NCI-H2107 (cell line): ENCODE measurements at places on chromosomes 16 and 17.

DNA sequence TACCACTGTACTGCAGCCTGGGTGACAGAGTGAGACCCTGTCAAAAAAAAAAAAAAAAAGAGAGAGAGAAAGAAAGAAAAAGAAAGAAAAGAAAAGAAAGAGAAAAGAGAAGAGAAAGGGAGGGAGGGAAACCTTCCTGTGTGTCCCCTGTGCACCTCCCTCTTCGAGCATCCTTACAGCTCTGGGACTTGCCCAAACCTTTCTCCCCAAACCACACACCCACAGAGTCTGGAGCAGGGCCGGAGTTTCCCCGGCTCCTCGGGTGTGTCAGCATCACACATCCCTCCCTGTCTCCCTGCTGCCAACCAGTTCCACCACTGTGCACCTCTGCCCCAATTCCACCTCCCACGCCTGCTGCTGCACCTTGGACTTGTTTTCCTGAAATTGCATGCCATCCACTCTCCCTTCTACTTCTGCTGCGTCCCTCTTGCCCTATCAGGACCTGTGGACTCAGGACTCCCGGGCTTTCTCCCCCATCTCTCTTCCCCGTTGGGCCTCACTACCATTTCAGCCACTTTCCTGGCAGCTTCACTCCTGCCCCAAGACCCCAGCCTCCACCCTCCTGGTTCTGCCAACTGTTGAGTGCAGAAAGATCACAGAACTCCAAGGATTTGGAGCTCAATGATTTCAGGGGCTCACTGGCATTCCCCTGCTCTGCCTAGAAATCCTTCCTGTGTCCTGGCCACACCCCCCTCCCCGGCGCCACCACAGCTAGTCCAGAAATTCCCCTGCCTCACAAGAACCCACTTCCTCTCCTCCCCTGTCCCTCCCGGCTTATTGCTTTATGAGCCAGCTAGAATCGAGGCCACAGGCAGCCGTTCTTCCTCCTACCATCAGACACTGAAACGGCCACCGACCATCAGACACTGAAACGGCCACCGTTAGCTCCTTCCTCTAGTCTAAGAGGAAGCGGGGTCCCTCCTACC is 3.7 kb upstream of the CDK3 start:
- no peak for DNase-seq

DNA sequence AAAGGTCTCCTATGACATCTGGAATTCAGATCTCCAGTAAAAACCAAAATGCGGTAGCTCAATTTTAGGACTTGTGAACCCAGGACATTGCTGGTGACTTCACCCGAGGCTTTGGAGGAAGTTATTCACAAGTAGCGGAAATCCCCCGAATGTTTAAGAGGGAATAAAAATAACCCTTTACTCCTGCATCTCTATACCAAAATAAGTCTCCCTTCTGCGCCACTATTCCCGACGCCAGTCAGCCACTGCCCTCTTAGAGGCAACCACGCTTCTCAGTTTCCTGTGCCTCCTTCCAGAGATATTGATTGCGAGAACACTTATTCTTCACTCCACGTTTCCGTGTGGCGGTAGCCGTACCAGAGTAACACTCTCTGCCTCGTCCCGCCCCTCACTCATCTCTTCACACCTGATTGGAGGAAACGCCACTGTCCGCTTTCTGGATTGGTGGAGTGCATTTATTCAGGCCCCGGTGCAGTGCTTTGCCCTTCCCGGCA is 27.4 kb downstream of the EMP2 start:
- DNase-seq, result no peak

DNA sequence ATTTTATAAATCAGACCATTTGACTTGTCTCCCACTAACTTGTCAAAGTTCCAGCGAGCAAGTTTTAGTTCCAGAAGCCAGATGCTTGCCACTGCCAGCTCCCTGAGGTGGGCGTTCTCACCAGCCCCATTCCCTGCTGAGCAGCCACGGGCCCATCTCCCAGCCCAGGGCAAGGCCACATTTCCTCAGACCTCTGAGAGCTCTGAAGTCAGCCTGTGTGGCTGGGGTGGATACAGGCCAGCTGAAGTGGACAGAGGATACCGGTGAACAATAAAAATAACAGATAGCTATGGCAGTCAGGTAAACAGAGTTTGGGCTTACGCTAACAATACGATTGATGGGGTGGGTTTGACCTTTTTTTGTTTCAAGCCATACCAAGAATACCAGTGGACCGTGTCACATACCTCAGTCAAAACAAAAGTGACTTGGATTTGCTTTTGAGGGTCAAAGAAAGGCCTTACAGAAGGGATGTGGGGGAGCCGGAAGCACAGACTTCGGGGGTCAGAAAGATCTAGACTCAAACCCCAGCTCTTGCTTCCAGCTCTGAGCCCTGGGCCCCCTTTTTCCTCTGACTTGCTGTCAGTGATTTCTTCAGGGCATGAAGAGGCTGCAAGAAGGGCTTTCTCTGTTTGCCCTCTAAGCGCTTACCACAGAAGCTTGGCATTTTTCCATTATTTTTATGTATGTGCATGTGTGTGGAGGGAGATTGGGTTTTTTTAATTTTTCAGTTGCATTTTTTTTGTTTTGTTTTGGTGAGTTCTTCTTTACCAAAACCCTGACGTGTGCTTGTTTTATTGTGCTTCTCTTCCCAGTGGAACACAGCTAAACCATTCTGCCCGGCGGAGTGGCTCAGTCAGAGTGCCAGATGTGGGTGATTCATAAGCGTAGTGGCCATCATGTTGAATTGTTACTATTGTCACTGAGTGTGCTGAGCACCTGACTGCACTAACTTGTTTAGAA is 109.9 kb downstream of the GNAO1 start:
- no peak for DNase-seq

- no peak for DNase-seq
These were observed 4.1 kb downstream of the DNAH2 start for GRCh38 chr17:7721612-7722011.

DNA sequence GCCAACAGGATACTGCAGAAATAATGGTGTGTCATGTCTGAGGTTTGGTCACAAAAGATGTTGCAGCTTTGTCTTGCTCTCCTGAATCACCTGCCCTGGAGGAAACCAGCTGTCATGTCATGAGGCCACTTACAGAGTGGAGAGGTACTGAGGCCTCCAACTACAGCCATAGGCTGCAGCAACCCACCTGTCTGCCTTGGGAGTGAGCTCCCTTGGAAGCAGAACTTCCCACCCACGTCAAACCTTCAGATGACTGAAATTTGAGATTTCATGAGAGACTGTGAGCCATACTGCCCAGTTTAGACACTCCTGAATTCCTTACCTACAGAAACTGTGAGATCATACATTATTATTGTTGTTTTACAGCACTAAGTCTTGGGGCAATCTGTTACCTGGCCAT is 475.9 kb downstream of the HS3ST3B1 start:
- no peak for DNase-seq

GRCh38 chr17:19017401-19017800 is 12.8 kb upstream of the FAM83G start:
- no peak for DNase-seq

DNA sequence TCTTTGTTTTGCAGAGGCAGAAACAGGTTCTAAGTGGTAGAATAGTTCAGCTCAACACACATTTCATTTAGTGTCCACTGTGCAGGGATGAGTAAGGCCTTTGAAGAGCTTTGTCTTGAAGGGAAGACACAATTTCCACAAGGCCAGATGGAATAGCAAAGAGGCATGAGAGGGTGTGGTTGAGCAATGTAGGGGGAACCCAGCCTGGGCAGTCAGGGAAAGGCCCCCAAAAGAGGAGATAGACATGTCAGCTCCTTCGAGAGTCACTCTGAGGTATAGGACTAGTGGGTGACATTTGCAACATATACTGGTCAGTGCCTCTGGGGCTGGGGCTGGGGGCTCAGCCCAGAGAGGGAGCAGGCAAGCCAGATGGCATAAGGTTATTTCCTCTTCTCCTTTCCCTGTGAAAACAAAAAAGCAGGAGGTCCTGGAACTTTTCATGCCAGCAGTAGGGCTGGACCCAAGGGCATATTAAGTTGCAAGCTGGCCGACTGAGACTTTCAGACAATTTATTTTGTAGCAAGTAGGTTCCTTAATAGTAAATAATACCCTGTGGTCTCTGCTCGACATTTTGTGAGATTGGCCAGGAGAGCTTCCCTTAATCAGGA is 7.1 kb downstream of the ALKBH5 start:
- no peak for DNase-seq

- no peak for DNase-seq
These were observed 9.7 kb downstream of the CCR7 start for GRCh38 chr17:40555296-40556190.

- DNase-seq, result no peak
These were observed 30.2 kb downstream of the PLCD3 start for GRCh38 chr17:45101883-45102811.

DNA sequence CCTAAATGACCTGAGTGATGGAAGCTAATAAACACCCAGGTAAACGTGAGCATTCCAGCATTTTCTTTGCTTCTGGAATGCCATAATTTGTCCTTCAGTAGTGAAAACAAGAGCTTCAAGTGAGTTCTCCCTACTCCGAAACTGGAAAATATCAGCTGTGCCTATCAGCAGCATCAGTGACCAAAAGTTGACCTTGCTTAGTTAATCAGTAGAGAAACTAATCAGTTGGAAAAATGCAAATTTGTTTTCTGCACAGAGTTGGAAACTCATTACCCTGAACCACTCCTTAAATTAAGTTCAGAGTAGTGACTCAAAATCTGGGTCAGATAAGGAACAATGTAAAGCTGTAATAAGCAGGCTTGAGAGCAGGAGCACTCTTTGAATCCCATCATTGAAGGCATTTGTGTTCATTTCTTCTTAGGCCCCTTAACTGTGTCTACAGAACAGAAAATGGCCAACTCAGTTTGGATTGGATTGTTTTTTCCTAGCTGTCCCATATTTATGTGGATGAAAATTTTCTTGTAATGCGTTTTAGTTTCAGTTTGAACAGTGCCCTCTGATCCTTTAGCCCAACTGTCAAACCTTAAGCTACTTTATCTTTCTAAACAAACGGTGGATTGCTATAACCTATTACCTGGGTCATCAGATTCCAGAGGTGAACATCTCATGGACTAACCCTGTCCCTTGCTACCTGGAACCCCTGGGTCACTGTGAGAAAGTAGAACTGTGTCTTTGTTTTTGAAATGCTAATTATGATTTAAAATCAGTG is 290.4 kb downstream of the TOX3 start:
- no peak for DNase-seq

DNA sequence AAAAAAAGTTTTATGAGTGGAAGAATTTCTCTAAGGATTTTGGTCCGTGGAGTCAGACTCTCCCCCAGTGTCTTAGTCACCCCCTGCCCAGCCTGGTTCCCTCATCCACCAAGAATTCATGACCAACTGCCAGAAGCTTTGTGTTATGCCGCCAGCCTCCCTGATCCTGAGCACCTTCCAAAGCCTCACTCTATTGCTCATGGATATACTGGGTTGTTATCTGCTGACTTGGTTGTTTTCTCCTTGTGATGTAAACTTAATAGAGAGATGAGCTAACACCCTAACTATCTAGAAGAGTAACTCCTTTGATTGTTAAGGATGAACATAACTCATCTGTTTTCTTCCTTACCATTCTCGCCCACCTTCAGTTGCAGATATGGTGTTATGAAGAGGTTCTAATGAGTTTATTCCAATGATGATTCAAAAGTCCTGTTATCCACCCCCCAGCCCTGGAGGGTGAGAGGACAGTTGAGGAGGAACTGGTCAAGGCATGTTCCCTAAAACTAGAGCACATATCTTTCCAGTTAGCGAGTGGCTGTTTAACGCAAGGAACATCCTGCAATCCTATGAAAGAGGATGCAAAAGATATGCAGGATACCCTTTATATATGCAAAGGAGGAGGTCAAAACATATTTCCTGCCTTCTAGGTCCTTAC is 1.5 kb upstream of the PSMD3 start:
- no peak for DNase-seq

- DNase-seq, result no peak
These were observed 153.4 kb upstream of the GSE1 start for GRCh38 chr16:85459529-85460251.

DNA sequence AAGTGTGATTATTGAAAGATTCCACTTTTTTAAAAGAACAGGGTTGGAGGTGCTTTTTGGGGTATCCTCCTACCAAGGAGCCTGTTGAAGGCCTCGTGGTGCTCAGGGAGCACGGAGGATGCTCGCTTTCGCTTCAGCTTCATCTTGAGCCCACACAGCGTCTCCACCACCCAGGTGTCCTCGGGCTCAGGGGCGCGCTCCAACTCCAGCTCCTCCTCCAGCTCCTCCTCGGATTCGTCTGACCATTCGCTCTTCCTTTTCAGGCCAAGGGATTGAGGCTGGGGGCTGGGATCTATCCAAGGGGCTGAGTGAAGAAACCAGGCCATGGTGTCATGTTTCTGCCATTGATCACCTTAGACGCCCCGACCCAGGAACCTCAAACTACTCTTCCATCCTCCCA is 1.2 kb downstream of the SPDYE4 start:
- DNase-seq, result no peak

DNA sequence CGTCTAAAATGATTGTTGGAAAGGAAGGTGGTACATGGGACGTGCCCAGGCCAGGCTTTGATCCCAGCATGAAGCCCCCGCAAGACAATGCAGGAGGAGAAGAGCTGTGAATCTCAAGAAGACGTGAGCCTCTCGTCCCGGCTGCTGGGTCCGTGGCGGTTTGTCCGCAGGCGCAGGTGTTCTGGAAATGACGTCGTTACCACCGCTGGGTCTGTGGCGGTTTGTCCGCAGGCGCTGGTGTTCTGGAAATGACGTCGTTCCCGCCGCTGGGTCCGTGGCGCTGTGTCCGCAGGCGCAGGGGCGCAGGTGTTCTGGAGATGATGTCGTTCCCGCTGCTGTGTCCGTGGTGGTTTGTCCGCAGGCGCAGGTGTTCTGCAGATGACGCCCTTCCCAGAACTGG is 14.1 kb downstream of the SPG7 start:
- DNase-seq, result no peak

DNA sequence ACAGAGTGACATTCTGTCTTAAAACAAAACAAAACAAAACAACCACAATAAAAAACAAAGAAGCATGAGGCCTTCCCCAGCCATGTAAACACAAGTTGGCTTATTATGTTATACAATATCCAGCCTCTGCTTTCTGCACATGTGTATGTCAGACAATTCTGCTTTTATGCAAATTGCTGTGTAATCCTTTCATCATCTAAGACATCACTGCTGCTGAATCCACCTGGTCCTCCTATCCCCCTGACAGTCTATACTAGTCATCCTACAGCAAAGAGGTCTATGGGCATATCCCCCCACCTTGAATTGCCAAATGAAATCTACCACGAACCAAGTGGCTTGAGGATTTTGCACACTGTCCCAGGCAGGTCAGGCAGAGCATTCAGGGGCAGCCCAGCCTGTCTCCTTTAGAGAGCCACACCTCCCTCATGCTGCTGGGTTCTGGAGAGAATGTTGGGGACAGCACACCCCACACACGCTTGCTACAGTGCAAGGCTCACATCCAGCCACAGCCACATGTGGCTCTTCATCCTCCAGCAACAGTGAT is 339.6 kb upstream of the CDH5 start:
- DNase-seq, result no peak

GRCh38 chr17:30580916-30581315 is 103.7 kb downstream of the GOSR1 start:
- DNase-seq, result no peak

- no peak for DNase-seq
These were observed 9.9 kb upstream of the SOX9 start for GRCh38 chr17:72110942-72111318.

DNA sequence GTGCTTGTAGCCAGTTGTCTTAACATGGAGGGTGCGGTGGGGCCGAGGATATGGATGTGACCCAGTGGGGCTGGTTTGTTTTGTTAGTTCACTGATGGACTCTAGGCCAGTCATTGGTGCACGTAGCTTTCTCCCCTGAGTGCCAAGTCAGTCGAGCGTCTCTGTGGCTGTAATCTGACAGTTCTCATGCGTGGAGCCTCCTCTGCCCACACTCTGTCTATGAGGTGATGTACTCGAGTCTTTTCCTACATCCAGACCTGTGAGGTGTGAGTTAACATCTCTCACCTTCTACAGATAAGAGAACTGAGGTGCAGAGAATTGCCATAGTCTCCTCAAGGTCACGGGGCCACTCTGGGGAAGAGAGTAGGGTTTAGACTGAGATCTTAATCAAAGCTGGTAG is 90.2 kb downstream of the MARCHF10 start:
- DNase-seq, result no peak
